ENCODE measurements at places on chromosomes 16 and 17.
A peak's percentile ranks its signal among the peaks of the same experiment; 100 is the strongest.

DNA sequence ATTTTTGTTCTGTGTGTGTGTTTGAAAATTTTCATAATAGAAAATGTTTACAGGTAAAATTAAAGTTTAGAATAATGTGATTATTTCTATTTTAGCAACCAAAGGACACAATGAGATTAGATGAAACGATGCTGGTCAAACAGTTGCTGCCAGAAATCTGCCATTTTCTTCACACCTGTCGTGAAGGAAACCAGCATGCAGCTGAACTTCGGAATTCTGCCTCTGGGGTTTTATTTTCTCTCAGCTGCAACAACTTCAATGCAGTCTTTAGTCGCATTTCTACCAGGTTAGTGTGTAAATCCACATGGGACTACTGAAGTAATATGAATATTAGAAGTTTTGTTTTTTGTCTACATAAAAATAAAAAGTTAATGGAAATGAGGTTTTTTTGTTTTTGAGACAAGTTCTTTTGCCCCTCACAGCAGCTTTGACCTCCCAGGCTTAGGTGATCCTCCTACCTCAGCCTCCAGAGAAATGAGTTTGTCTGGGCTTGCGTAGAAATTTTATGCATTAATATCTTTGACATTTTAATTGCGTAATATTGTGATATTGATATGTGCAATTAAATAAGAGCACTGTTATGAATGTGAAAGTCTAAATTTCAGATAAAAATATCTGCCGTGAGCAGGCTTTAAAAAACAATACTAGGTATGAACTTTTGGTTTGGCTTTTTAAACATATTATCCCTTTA lies 68.5 kb downstream of the NF1 start:
- no peak for DNase-seq

GRCh38 chr16:49108611-49109010 lies 173.0 kb downstream of the CBLN1 start:
- no peak for DNase-seq

GRCh38 chr17:39607851-39608130 lies at the start of gene NEUROD2:
Gene NEUROD2 (minus strand): TSS chr17:39607920. CDS start chr17:39606599, 1,321 bp downstream.
- DNase-seq: no peak

GRCh38 chr16:78821335-78821734 lies 721.9 kb downstream of the WWOX start:
- DNase-seq: no peak

GRCh38 chr16:68236826-68237242 lies 907 bp upstream of the ESRP2 start:
- DNase-seq: no peak

DNA sequence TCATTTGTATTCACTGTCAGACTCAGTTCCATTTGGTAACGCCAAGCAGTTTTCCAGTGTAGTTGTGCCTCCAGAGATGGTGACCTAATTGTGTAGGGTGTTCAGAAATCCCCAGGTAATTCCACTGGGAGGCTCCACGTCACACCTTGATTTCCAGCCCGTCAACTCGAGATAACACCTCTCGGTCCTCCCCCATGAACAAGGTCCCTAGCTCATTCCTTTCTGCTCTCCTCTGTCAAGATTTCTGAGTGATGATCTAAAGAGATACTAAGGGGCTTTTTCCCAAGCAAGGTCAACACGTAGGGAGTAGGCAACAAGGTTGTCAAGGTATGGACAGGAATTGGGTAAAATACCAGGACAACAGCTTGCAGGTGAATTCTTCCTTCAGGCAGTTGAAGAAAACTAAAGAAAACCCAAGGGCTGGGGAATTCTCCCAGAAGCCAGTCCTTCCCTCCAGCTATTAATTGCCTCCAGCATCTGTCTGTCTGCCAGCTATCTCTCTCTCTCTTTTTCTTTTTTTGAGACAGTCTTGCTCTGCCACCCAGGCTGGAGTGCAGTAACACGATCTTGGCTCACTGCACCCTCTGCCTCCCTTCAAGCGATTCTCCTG lies 31.4 kb downstream of the GPRC5B start:
- DNase-seq: no peak

DNA sequence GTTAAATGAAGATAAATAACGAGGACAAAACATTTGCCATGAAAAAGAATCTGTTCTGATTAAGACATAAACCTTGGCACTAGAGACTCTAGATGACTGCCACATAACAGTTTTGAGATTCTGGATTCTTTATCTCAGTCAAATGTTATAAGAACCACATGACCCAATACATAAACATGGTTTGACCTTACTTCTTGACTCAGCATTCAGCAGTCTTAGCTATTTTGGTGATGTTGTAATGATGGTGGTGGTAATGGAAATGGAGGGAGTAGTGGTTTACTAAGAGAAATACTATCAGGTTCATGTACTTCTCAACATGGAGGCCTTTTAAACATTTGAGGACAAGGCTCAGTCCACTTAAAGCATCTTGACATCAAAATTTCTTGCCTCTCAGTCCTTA lies 925.4 kb downstream of the CDH11 start:
- no peak for DNase-seq

DNA sequence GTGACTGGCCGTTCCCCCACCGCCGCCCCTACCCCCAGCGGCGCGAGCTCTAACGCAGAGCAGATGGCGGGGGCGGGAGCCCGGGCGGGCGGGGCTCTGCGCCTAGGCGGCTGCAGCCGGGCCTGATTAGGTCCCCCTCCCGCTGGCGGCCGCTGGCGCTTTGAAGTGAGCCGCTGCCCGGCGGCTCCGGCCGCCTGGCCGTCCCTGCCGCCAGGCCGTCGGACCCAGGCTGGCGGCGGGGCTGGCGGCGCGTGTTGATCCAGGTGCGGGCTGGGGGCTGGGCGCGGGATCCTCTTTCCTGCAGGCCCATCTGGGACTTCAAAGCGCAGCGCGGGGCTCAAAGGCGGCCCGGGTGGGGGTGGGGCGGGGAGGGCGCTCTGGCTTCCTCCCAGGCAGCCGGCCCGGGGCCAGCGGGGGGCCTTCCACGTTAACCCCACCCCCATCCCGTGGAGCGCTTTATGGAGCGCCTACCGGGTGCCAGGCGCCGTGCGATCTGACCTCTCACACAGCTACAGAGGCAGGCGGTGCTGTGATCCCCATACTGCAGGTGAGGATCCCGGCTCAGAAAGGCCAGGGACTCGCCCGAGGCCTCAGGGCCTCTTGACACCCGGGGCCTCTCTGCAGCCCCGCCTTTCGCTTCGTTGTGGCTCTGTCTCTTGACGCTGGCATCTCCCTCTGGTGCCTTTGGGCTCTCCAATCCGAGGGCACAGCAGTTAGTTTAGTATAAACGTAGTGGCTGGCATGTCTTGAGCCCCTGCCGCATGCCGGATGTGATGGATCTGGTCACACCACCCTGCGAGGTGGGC lies 80.0 kb upstream of the NKD1 start:
- DNase-seq: no peak

GRCh38 chr16:46974352-46974751 lies 878 bp upstream of the DNAJA2 start:
- DNase-seq: no peak

- DNase-seq: no peak
These were observed 6.1 kb downstream of the DRC3 start for GRCh38 chr17:17978481-17979424.

DNA sequence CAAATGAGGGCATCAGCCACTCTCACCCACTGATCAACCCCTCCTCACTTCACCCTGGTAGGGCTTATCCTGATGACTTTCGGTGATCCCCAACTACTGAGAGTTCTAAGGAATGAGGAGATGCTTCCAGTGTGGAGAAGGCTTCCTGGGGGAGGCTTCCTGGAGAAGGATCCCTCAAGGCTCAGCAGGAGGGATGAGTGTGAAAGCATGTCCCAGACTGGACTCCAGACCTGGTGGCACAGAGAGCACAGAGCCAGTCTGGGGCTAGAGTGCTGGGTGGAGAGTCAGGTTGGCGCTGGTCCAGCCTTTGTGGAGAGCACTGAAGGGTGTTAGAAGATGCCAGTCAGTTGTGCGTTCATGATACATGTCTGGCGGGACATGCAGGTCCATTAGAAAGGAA lies 53.7 kb downstream of the PLD6 start:
- DNase-seq: no peak

DNA sequence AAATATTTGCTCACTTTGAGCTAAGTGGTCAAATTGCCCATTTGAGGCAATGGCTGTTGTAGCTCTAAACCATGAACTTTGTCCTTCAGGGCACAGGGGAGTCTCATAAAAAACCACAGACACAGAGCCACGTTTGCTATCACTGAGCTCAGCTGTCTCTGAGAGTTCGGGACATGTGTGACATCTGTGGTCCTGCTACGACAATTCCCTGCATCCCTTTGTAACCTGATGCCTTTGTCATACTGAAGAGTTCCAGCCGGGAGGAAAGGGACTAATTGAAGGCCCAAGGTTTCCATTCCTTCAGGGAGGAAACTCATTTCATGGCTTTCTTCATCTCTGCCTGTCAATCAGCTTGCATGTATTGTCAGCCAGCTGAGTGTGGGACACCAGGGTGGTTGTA lies 599.4 kb upstream of the CDH5 start:
- no peak for DNase-seq

DNA sequence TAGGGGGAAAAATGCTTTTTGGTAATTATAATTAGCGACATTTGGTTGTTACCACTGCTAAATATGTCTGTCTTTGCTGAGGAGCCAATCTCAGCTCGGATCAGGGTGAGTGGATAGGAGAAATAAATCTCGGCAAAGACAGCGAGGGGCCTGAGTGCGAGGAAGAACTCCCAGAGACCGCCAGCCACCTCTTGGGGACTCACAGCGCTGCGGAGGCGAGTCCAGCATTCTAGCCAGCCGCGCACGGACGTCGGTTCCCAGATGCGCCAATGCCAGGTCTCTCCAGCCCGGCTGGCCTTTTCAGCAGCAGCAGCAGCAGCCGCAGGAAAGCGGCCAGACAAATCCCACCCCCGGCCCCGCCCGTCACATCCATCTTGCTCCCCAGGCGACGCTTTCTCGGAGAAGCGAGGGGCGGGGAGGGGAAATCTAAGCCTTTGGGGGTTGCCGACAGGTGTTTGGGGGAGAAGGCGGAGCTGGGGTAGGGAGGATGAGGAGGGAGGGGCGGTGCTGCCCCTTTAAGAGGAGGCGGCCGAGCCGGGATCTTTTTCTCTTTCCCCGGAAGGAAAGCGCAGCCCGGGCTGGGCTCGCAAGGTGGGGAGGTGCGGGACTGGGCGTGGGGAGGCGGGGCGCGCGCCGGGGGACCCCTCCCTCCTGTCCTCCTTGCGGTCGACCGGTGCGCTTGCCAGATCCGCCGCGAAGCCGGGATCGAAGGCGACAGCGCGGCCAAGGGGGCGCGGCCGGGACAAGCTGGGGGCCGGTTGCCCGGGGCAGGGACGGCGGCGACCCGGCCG lies at the start of gene ITGA3:
Gene ITGA3, plus strand, starts transcription at position 685 of the 791 bp plus-strand sequence. CDS start 330 bp downstream, outside the sequence.
- DNase-seq: peak; percentile 75

- no peak for DNase-seq
These were observed 6.8 kb downstream of the SLC35B1 start for GRCh38 chr17:49700960-49701359.

DNA sequence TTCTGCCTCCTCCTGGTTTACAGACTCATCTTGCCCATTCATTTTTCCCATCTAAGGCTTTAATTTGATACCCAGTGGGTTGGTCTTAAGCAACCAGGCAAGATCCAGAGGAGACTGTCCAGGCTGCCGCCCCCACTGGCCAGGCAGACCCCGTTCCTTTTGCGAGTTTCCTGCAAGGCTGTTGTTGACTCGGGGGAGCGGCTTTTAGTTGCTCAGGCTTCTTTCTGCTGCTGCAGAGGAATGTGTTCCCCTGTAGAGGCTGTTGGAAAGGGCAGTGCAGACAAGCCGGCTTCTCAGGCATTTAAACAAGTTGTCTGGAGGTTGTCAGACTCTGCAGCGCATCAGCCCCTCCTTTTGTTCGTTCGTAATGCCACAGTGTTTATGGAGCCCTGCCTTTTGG lies 231.2 kb downstream of the PRKCA start:
- no peak for DNase-seq

DNA sequence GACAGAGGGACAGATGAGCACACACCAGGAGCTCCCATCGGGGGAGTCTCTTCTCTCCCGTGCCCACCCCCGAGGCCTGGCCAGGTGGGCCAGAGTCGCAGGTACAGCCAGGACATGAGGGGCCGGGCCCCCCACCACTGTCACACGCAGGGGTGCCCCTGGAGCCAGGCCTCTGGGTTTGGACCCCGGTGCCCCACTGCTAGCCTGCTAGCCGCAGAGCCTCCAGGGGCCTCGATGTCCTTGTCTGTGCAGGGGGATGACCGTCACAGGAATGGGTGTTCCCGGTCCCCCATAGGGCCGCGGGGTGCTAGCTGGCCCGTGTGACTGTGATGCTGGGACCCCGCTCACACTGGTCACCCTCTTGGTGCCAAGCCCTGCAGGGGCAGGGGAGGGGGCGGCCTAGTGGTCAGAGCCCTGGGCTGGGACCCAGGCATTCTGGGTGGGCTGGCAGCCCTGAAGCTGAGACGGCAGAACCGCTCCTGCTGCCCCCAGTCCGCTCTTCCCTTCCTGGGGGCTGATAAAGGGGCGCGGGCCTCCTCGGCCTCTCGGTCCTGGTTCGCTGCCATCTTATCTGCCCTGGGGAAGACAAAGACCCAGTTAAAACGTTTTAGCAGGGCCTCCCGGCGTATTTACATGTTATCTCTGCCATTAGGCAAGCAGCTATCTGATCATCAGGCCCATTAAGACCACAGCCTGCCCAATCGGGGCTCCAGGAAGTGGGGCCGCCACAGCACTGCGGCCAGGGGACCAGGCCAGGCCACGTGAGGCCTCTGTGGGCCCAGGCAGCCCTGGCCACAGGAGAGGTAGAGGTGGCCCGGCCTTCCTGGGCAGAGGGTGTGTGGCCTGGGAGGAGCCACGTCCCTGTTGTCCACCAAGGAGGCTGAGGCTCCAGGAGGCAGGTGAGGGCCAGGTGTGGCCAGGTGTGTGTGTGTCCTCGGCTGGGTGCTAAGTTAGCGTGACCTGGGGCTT lies 57.2 kb upstream of the ZC3H18 start:
- no peak for DNase-seq

GRCh38 chr16:67254801-67255552 lies 6.2 kb downstream of the SLC9A5 start:
- DNase-seq: no peak

GRCh38 chr17:49079840-49080663 lies 52.5 kb upstream of the B4GALNT2 start:
- DNase-seq: no peak

DNA sequence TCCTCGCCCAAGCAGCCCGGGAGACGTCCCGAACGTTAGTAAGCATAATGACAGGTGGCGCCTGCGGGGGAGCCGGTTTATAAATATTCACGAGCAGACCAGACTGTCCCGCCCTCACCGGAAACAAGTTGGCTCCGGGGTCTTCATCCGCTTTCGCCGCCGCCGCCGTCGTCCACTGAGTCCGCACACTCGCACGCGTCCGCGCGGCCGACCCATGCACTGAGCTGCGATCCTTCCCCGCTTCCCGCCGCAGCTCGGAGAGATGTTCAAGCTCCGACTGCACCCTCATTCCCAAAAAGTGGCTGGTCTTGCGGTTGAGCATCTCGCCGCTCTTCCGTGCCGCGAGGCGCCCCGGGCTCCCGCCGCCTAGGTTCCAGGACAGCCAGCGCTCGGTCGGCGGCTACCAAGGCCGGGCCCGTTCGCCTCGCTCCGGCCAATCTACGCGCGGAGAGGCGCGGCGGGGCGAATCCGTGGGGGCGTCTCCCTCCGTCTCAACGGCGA lies 385 bp downstream of the CFAP119 start:
- DNase-seq: no peak

All from naive thymus-derived CD8-positive, alpha-beta T cell (primary cell).